ENCODE measurements at places on chromosomes 1 and 21.

DNA sequence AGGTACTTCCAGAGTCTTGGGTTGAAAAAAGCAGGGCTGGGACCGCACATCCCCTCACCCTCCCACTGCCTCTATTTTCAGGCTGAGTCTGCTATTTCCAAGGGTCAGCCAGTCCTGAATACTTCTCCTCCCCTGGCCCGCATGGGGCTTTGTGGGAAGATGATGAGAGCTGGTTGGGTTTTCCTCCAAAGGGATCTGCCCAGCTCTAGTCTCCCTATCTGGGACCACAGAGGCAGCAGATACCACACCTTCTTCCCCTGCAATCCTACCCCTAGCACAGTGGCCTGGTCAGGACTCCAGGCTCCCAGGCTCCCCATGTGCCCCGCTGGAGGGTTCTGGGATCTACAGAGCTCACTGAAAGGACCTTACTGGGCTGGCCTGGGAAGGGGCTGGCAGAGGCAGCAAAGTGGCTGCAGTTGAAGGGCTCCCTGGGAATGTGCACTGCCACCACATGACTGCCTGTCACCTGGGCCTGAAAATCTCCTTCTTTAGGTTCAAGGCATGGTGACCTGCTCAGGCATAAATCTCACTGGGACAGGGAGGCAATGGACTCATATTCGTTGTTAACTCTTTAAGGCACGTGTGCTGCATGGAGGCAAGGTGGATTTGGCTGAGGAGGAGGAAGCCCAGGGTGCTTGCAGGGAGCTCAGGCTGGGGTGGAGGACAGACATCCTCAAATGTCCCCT lies 13.1 kb downstream of the CACNA1S start:
- H3K4me1 ChIP-seq = no peaks in the 10 kb centered on the region
- no peak overlapping the region for H3K4me3 ChIP-seq

DNA sequence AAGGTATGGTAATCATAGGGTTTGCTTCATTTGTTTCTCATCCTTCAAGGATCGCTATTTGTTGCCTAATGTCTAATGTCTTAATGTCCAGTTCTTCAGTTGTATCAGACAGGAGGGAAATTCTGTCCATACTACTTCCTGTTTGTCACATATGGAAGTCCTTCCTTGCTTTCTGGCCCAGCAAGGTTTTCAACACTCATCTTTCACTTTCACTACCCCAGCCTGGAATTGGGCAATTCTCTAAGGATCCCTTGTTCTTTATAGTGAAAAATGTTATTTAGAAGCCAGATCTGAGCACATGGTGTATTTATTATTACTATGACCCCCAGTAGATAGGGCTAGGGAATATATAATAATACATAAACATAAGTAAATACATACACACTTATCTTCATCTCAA lies 50.6 kb upstream of the SLC35A3 start:
- no peaks in the 10 kb centered on the region for H3K36me3 ChIP-seq
- no peak overlapping the region for H3K4me3 ChIP-seq
- H3K27me3 ChIP-seq = no peaks in the 10 kb centered on the region
- no peaks in the 10 kb centered on the region for H3K4me1 ChIP-seq
- no peak for DNase-seq

GRCh38 chr1:53365437-53366063 lies 37.7 kb upstream of the LRP8 start:
- no peaks in the 10 kb centered on the region for H3K36me3 ChIP-seq
- no peak overlapping the region for H3K27ac ChIP-seq
- peak; percentile 47 for DNase-seq
- no peaks in the 10 kb centered on the region for H3K27me3 ChIP-seq
- H3K4me3 ChIP-seq = no peak overlapping the region

DNA sequence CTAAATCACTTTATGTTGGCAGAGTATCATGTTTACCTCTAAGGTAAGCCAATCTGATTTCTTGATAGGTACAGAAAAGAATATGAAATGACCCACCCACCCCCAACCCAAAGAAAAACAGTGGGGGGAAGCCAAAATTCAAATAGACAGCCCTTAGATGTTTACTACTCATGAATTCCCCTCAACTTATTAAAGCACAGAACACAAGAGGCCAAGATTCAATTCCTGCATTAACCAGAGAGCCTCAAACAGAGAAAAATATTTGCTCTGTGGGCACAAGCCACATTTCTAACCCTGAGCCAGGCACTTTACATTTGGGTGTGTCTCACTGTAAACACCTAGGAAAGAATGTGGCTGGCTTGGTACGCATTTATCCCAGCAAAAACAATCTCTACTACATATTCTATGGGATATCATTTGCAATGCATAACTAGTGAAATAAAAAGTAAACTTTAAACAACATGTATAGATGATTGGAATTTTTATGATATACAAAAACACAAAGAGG lies 84.3 kb downstream of the PTPN14 start:
- H3K27ac ChIP-seq = peak overlapping the region; percentile 79
- no peak for DNase-seq
- no peaks in the 10 kb centered on the region for H3K4me1 ChIP-seq
- H3K36me3 ChIP-seq = no peaks in the 10 kb centered on the region
- H3K27me3 ChIP-seq = no peaks in the 10 kb centered on the region
- no peak overlapping the region for H3K4me3 ChIP-seq

GRCh38 chr1:51729824-51730301 lies 113.0 kb downstream of the OSBPL9 start:
- peak; percentile 26 for DNase-seq
- H3K27ac ChIP-seq = peak overlapping the region; percentile 91

GRCh38 chr1:29256394-29256793 lies 20.1 kb downstream of the PTPRU start:
- no peaks in the 10 kb centered on the region for H3K4me1 ChIP-seq
- no peaks in the 10 kb centered on the region for H3K27me3 ChIP-seq
- no peak overlapping the region for H3K4me3 ChIP-seq
- no peaks in the 10 kb centered on the region for H3K36me3 ChIP-seq
- DNase-seq = no peak
- no peak overlapping the region for H3K27ac ChIP-seq

- H3K36me3 ChIP-seq = no peaks in the 10 kb centered on the region
- no peak for DNase-seq
- H3K4me1 ChIP-seq = no peaks in the 10 kb centered on the region
- H3K27me3 ChIP-seq = no peaks in the 10 kb centered on the region
Measured at GRCh38 chr1:176203735-176204134, 3.4 kb downstream of the COP1 start.

DNA sequence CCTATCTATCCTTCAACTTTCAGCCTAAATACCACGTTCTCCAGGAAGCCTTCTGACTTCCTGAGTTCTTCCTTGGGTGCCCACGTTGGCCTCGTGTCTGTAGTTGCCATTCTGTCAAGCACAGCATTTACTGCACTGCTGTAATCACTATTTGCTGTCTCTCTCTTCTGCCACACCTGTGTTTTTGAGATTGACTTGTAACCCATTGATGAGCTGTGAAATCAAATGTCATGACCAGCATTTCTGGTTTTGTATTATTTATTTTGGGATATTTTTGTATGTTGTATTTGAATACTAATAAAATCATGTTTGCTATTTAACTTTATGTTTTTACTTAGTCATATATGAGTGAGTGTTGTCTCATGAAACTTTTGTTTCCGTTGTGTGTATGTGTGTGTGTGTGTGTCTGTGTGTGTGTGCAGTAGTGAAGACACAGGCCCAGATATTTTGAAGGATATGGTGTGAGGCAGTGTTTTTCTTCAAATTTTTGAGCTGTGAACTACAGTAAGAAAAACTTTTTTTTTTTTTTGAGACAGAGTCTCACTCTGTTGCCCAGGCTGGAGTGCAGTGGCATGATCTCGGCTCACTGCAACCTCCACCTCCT lies 126.2 kb upstream of the SERBP1 start:
- H3K36me3 ChIP-seq = no peaks in the 10 kb centered on the region
- H3K27ac ChIP-seq = no peak overlapping the region
- H3K27me3 ChIP-seq = no peaks in the 10 kb centered on the region
- H3K4me1 ChIP-seq = no peaks in the 10 kb centered on the region
- no peak overlapping the region for H3K4me3 ChIP-seq

GRCh38 chr21:38931291-38931690 lies 125.6 kb downstream of the ETS2 start:
- no peaks in the 10 kb centered on the region for H3K27me3 ChIP-seq
- H3K36me3 ChIP-seq = no peaks in the 10 kb centered on the region
- no peak overlapping the region for H3K27ac ChIP-seq
- peaks cover under 1% of the 10 kb centered on the region for H3K4me1 ChIP-seq

DNA sequence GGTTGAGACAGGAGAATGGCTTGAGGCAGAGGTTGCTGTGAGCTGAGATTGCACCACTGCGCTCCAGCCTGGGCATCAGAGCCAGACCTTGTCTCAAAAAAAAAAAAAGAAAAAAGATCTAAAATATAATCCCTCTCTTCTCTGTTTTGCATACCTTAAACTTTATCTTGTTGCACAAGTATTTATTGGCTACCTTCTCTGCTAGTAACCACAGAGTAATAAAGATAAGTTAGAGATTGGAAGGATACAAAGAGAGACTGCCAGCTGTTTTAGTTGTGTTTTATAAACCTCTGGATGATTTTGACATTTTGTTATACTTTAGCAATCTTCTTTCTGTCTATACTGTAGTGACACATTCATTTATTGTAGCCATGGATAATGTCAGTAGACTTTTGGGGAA lies 27.7 kb downstream of the AGO3 start:
- no peak overlapping the region for H3K4me3 ChIP-seq
- H3K36me3 ChIP-seq = no peaks in the 10 kb centered on the region
- H3K27ac ChIP-seq = no peak overlapping the region
- no peaks in the 10 kb centered on the region for H3K4me1 ChIP-seq

- peaks cover 9% of the 10 kb centered on the region for H3K4me1 ChIP-seq
- peak overlapping the region; percentile 98 for H3K4me3 ChIP-seq
- H3K27ac ChIP-seq = peak overlapping the region; percentile 96
- no peaks in the 10 kb centered on the region for H3K36me3 ChIP-seq
Measured at GRCh38 chr1:225880222-225880588, 2.0 kb downstream of the TMEM63A start.

DNA sequence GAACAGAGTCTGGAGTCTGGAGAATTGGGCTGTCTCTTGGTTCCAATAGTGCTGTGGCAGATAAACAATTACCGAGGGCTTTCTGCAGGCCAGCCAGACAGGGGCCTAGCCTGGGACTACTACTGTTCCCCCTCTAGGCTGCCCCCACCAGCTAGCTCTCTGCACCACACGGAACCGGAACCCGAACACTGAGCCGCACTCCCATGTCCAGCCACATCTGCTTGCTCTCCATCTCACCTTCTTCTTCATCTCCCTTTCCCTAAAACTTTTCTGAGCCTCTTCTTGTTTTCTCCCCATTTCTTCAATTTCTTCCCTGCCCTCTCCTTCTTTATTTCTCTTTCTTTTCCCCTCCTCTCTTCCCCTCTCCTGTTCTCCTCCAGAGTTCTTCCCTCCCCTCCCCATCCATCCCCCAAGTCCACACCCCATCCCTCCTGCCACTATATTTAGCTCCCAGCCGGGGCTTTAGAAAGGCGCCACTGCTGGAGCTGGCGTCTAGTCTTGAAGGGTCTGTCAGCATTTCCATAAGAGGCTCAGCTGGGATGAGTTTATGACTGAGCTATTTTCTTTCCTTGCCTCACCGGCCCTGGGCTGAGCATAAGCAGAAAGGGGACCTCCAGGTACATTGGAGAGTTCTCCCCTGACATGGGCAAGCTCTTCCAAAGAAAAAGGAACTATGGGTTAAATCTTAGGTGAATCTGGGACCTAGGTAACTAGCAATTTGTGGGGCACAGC lies 25.7 kb upstream of the ATP2B4 start:
- no peak overlapping the region for H3K4me3 ChIP-seq
- no peaks in the 10 kb centered on the region for H3K27me3 ChIP-seq
- H3K36me3 ChIP-seq = no peaks in the 10 kb centered on the region
- DNase-seq = no peak
- no peak overlapping the region for H3K27ac ChIP-seq
- peaks cover 3% of the 10 kb centered on the region for H3K4me1 ChIP-seq

- no peaks in the 10 kb centered on the region for H3K4me1 ChIP-seq
- DNase-seq = no peak
- no peaks in the 10 kb centered on the region for H3K36me3 ChIP-seq
- H3K27ac ChIP-seq = no peak overlapping the region
- H3K27me3 ChIP-seq = no peaks in the 10 kb centered on the region
Measured at GRCh38 chr1:216632980-216633379, 90.2 kb downstream of the ESRRG start.

- no peak for DNase-seq
- no peaks in the 10 kb centered on the region for H3K27me3 ChIP-seq
- H3K4me1 ChIP-seq = no peaks in the 10 kb centered on the region
Measured at GRCh38 chr1:57088653-57089052, 122.8 kb upstream of the C8B start.

DNA sequence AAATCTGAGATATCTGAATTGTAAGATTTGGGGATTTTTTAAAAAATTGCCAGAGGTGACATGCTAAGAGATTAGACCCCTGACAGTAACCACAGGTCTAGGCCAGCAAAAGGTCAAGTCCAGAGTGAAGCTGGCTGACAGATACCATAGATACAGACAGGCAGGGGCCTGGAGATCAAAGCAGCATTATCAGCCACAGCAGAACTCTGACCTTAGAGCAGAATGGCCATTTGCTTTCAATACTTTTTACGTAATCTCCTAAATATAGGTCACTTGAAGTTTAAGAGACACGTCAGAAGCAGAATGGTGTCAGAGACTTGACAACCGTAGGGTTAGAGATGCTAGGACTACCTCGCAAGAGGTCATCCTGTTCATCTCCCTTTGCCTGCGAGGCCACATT lies 40.8 kb upstream of the RXRG start:
- DNase-seq = no peak
- no peaks in the 10 kb centered on the region for H3K36me3 ChIP-seq
- no peaks in the 10 kb centered on the region for H3K27me3 ChIP-seq
- H3K27ac ChIP-seq = no peak overlapping the region

DNA sequence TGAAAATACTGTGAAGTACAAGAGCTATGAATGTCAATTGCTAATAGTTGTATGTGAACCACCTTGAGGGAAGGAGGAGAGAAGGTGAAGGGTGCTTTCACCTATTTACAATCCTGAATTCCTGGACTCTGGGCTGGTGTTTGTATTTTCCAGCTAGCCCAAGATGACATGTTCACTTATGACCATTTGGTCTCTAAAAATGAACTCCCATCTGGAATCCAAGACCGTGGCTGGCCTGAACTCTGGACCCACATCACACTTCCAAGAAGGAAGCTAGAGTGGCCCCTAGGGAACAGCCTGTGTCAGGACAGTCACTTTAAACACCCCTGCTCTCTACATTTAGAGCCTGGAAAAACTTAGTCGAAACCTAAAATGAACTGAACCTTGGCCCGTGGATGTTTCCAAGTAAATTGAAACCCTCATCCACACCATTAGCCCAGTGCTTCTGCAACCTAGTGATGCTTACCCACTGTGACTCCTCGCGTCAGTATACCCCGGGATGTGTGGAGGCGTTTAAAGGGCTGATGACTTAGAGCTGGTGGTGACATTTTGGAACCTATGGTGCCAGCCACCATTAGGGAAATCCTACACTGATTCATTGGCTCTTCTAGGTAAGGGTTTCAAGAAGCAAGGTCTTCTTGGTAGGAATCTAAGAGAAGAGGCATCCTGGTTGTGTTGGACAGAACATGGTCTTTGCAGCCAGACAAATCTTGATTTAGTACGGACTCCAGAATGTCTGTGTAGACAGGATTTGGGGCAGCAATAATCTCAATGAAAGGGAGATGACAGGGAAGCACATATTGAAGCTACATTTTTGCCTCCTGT lies 171.5 kb upstream of the IRF2BP2 start:
- H3K4me1 ChIP-seq = no peaks in the 10 kb centered on the region
- H3K27ac ChIP-seq = no peak overlapping the region
- no peak overlapping the region for H3K4me3 ChIP-seq

GRCh38 chr1:230066031-230066430 lies 1.0 kb upstream of the GALNT2 start:
- H3K36me3 ChIP-seq = no peaks in the 10 kb centered on the region
- H3K4me3 ChIP-seq = peak overlapping the region; percentile 90
- H3K27me3 ChIP-seq = no peaks in the 10 kb centered on the region

All from breast epithelium (tissue), 4 donors.